ENCODE measurements at places on chromosomes 5 and 9.

- DNase-seq: no peak
Measured at GRCh38 chr5:82918311-82919031, 158.7 kb downstream of the TMEM167A start.

- no peak for DNase-seq
Measured at GRCh38 chr5:101653996-101654395, 642.1 kb downstream of the SLCO4C1 start.

DNA sequence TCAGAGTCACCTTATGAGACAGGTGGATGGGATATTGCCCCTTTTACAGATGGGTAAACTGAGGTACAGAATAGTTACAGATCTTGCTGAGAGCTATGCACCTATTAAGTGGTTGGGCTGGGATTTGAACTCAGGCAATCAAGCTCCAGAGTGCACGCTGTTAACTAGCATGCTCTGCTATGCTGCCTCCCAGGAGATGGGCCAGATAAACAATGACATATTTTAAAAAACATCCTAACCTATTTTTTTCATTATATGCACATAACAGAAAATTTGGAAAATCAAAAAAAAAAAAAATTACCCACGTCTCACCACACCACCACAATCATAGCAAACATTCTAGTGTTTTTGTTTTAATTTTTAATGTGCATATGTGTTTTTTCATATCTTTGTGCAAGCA, 123.4 kb upstream of the STC2 start:
- DNase-seq: no peak

GRCh38 chr9:33815781-33816180, 1.2 kb upstream of the UBE2R2 start:
- DNase-seq: no peak

DNA sequence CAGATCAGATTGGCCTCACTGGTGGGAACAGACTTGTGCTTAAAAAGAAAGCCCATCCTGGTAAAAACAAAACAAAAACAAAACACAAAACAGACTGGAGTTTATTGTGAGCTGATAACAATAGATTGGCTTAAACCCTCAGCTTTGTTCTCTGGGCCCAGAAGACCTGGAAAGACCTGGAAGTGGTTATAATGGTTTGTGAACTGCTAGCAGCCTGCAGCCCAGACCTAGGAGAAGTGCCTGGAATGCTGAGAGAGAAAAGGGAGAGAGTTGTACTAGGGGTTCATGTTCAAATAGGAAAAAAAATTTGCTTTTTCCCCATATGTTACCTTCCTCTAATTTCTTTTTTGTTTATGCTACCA, 396.6 kb downstream of the DMAC1 start:
- no peak for DNase-seq

- no peak for DNase-seq
Measured at GRCh38 chr9:127059765-127060361, 62.6 kb downstream of the ANGPTL2 start.

DNA sequence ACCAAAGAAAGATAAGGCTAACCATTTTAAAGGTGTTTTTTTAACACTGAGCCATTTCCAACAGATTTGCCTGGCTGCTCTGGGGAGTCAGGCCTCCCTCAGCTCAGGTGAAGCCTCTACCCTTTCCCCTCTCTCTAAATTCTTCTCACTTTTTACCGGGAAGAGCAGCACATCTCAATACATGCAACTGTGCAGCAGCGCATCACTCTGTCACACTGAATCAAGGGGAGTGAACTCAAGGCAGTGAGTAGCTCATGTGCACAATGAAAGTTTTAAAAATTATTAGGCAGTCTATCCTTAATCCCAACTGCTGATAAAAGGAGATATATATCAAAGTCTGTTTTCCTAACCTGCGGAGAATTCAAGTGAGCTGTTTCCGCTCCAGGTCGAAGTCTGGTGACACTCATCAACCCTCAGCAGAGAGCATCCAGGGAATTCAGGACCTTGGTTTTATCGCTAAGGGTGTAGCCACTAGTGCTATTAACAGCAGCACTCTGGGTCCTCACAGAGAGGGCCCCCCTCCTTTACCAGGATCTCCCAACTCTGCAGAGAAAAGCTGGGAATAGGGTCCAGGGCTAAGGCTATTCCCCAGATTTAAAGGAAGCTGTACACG, 1.0 kb downstream of the CEMIP2 start:
- DNase-seq: no peak

GRCh38 chr9:138022121-138022741, 144.6 kb downstream of the CACNA1B start:
- DNase-seq: no peak

DNA sequence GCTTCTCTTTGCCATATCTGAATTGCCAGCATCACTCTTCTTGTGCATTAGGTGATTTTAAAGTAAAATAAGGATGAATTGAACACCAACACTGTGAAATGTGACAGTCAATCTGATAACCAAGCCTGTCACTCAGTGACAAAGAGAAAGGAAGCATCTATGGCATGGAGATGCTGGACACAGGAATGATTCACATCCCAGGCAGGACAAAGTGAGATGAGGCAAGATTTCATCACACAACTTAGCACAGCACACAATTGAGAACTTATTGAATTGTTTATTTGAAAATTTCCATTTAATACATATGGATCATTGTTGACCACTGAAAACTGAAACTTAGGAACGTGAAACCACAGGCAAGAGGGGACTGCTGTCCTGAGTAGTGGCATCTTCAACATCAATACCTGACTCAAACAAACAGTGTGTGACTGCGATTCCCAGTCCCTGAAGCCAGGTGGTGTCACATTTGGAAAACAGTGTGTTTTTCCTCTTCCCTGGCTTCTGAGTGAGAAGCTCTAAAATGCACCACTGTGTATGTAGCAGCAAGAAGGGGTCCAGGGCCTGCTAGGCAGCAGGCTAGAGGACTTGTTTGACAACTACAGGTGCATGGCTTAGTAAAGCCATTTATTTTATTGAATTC, 10.7 kb downstream of the GAPT start:
- DNase-seq: no peak

- DNase-seq: no peak
Measured at GRCh38 chr5:178115136-178115813, 1.9 kb downstream of the N4BP3 start.

GRCh38 chr9:5879419-5880181, 11.1 kb upstream of the MLANA start:
- DNase-seq: no peak

DNA sequence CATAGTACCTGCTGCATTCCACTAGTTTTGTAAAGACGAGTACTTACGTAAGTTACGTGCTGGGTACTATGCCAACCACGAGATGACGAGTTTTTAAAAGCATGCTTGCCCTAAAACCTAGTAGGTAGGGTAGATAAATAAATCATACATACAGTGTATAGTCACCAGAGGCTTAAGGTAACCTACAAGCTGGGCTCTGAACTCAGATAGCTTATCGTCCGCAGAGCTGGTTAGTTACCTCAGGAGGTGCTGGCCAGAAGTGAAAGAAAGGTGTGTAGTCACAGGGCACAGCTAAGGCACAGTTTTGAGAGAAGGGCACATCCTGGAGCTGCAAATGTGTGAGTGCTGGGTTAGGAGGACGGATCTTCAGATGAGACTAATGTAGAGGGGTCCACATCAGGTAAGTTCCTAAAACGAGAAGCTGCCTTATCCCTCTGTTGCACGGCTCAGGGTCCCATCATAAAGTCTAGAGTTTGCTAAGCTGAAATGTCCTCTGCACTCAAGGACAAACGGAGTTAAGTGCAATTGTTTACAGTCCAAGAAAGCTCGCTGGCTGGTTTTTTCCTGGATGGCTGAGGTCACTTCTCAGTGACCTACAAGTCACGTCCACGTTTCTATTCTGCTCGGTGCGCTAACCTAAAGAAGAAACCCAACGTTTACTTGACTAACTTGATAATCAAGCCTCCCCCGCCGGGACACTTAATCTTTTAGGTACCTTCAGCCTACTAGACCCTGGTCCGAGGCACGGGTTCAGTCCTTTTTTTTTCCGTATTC, 1.1 kb upstream of the SNX24 start:
- DNase-seq: no peak

DNA sequence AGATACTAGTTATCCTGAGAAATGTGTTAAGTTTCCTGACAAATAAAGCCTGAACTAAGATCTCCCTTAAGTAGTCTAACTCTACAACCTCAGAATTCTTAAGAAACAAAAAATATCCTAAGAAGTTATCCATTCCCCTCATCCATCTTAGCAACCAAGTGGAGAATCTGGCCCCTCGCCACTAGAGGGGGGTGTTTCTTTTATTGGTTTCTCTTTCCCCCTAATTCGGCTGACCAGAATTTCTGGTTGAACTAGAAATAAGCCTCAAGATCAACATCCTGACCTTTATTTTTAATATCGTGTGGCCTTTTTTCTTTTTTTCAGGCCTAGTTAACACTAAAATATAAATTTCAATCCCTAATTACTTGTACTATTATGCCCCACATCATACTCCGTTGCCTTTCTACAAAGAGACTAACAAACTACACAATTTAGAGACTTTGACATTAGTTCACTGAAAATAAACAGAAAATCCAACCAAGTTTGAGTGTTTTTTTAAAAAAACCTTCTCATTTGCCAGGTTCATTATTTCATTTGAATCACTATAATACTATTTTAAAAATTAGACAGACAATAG, 14.3 kb upstream of the NR4A3 start:
- peak; percentile 5 for DNase-seq

- no peak for DNase-seq
Measured at GRCh38 chr9:73180403-73180802, 28.7 kb downstream of the ANXA1 start.

- DNase-seq: no peak
Measured at GRCh38 chr5:74093561-74093960, 467.6 kb downstream of the ARHGEF28 start.

- no peak for DNase-seq
Measured at GRCh38 chr5:178304016-178304415, 71.4 kb upstream of the PHYKPL start.

DNA sequence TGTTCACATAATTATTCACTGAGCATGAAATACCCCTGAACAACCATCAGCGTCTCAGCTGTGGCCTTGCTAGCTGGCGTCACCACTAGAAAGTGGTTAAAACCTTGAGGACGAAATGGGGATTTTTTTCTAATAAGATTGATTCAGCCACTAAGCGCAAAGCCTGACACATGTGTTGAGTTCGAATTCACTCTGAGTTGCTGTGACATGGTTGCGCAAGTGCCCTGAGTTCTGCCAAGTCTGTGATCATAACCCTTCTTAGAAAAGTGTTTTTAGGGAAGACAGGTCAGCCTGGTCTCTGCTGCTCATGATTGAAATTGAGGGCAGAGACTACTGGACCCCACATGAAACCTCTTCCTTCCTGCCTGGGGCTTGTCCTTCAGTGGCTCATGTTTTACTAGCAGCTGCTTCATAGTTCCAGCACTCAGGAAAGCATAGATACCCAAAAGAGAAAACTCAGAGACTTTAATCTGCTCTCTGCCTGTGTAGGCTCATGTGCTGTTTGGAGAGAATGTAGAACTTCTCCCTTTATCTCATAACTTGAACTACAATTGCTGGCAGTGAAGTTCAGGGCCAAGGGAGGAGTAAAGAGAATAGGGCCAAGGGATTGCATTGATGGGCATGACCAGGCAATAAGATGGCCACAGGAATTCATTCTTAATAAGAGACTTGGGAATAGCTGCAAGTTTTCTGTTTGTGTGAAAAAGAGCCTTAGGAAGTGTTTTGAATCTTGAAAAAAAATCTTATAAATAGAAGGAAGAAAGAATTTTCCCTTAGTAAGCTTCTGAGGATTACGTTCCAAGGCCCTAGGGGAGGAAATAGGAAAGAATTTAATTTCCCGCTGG, 66.8 kb upstream of the CXCL14 start:
- DNase-seq: no peak

- DNase-seq: no peak
Measured at GRCh38 chr5:56625541-56625940, 189.8 kb upstream of the MAP3K1 start.

GRCh38 chr9:129007766-129008468, 20.2 kb downstream of the SH3GLB2 start:
- DNase-seq: no peak

DNA sequence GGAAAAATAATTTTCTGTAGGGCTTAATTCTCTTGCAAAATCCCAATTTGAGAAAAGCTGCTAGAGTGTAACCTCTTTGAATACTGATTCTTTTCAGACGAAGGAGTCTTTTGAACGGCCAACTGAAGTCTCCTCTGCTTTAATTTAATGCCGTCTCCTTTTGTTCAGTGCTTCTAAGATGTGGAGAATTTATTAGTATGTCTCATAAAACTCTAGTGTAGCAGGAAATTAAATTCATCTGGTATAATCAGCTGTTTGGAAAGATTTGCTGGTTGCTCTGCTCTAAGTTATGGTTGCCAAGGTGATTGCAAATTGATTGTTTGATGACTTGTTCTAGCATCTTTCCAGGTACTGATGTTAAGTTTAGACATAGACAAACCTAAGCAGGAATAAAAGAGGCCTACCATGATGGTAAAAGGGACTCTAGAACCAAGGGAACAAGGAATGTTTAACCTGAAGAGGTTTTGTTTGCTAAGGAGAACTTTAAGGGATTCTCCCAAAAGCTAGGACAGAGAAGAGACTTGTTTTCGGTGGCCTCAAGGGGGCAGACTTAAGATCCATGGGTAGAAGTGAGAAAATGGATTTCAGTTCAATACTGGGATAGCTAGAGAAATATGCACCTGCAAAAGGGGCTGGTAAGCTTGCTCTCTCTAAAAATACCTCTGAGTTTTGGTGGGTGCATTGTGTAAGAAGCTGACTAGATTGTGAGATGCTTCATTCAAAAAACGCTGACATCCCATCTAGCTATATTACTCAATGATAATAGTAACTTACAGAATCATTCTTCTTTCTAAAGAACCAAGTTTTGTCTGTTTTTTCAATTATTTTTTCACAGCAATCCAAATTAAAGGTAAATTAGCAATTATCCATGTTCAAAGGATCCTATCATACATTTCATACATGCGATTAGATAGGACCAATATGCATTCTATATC, 5.7 kb upstream of the ADRB2 start:
- DNase-seq: no peak
